ENCODE measurements at places on chromosomes 1 and 21.

DNA sequence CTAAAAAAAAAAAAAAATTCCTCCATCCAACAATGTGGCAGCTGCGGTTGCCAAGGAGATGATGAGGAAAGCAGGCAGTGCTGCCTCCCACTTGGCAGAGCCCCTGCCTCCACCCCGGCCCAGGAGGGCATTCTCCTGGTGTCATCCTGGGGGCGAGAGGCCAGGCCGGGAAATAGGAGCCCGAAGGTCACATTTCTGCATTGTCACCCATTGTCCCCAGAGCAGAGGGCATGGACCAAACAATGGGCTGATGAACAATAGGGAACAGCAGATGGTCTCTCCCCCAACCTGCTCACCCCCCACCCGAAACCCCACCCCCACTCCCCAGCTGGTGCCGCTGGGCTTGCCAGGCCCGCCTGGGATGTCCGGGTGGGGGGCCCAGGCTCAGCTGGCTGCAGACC lies 37.3 kb downstream of the CAMK2N1 start:
- DNase-seq = no peak

GRCh38 chr1:160706526-160707235 lies 4.9 kb downstream of the CD48 start:
- DNase-seq = no peak

DNA sequence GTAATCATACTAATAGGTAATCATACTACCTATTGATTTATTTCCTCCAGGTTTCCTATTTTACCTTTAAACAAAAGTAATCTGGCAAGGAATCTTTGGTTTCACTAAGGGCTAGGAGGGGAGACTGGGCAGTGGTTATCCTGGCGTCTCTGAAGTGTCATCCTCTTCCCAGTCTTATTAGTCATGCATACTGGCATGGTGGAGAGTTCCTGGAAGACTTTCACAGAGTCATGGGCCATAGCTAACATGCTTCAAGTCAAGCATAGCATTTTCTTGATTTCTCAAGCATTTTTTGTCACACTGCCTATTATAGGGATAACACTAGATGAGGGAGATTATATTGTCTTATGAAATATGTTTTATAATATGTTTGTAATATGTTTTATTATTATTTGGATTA lies 64.0 kb upstream of the ASB17 start:
- no peak for DNase-seq

GRCh38 chr1:198604975-198605374 lies 33.9 kb upstream of the PTPRC start:
- no peak for DNase-seq

DNA sequence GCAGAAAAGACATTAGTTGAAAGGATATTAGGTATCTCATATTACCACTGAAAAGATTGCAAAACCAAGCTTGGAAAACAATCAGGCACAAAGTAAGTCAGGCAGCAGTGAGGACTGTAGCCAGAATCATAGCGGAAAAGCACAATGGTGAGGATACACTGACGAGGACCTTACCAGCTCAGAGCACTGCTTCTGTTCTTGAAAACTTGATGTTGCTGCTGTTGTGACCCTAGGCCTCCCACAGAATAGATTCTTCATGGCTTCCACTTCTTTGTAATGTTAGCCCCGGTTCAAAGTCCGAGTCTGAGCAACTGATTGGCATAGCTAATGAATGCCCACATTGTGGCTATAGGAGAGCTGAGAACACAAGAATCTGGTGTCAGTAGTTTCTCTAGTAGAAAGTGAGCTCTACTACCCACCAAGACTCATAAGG lies 45.2 kb upstream of the LRRC8C start:
- no peak for DNase-seq

- DNase-seq = no peak
Measured at GRCh38 chr1:165928075-165928731, 100.8 kb downstream of the UCK2 start.

GRCh38 chr1:167196166-167196565 lies 24.5 kb upstream of the POU2F1 start:
- no peak for DNase-seq

DNA sequence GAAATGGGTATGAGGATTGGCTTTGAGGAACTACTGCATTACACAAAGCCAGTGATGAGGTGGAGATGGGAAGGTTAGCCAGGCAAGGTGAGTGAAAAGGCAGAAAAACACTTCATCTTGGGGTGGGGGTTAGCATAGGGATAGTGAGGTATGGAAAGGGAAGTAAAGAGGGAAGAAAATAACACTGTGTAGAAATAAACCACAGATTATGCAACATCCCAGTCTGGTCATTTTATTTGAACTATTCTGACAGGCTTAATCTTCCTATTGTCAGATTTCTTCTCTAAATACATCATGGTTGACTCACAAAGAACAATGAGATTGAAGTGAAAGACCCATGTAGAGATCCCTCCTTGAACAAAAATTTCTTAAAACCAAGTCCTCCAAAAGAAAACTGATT lies 640.2 kb downstream of the PTPRC start:
- no peak for DNase-seq

DNA sequence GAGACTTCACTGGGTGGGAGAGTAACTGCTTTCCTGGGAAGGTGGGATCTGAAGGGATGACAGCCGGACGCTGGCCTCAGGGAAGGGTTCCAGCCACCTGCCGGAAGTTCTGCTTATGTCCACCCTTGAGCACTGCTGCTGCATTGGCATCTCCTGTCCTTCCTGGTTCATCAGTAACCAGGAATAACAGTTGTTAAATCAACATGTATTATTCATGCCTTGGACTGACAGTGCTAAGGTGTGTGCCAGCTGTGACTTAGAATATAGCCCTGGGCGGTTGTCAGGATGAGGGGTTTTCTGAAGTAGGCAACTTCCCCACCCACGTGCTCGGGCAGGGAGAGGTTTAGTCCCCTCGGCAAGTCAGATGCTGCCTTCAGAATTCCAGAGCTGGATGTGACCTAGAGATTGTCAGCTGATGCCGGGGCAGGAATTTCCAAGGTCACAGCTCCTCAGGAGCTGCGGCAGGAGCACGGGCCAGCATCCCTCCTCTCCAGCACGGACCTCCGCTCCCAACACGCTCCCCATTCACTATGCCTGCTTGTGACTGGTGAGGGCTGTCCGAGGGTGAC lies 17.9 kb downstream of the CLDN14 start:
- DNase-seq = no peak

DNA sequence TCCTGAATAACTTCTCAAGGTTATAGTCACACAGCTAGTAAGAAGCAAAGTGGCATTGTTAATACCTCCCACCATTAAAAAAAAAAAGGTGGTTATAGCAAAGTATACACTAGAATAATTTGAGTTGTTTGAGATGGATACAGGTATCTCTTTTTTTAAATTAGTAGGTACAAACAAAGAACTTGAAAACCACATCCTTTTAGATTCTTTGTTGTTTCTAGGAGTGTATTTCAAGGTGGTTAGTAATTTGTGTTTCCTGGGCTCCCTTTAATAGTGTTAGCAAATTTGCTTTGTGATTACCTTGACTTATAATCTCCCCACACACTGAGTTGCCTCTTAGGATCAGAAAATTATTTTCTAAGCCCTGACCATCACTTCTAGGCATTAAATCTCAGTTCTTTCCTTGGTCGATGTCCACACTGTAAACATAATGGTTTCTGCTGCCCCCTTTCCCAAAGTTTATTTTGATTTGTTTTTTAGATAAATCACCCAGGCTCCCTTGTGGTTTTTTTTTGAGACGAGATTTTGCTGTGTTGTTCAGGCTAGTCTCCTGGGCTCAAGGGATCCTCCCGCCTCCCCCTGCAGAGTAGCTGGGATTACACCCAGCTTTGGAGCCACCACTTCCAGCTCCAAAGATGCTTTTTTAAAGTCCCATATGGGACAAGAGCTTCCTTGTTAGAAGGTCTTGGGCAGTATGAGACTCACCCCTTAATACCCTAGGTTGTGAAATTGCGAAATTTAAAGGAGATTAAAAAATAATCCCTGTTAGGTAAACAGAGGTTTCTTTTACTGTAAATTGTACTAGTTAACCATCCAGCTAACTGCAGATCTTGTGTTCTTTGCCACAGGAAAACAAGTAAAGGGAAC lies 6.2 kb downstream of the AKIRIN1 start:
- no peak for DNase-seq

DNA sequence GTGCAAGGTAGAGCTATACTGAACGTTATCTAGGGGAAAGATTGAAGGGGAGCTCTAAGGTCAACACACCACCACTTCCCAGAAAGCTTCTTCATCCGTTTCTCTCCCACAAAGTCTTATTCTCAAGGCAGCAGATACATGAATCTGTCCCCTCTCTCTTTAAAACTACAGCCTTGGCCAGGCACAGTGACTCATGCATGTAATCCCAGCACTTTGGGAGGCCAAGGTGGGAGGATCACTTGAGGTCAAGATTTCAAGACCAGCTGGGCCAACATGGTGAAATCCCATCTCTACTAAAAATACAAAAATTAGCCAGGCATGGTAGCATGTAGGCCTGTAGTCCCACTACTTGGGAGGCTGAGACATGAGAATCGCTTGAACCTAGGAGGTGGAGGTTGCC lies 8.1 kb downstream of the CYP4X1 start:
- no peak for DNase-seq

GRCh38 chr1:55632058-55632457 lies 416.9 kb upstream of the USP24 start:
- no peak for DNase-seq

DNA sequence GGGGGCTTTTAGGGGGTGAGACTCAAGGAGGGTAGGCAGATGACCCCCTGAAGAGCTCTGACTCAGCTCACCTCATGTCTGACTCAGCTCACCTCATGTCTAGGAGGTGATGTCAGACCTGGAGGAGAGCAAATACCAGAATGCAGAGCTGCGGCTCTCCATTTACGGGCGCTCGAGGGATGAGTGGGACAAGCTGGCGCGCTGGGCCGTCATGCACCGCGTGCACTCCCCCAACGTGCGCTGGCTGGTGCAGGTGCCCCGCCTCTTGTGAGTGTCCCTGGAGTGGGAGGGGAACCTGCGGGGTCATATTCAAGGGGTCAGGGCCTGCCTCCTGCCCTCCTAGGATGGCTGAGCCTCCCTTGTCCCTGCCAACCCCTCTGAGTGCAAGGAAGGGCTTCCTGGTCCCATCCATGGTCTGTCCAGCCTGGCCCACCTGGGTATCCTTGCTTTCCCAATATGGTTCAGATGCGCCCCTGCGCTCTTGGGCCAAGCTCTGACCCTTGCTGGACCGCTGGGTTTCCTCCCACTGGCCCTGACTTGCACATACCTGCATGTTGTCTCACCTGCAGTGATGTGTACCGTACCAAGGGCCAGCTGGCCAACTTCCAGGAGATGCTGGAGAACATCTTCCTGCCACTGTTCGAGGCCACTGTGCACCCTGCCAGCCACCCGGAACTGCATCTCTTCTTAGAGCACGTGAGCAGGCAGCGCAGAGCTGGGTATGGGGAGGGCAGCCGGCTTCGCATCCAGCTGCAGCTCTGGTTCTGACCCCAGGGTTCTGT lies 9.1 kb downstream of the AMPD2 start:
- DNase-seq = no peak

GRCh38 chr1:29364101-29364678 lies 127.9 kb downstream of the PTPRU start:
- DNase-seq = no peak

- DNase-seq = no peak
Measured at GRCh38 chr1:48761411-48761810, 15.3 kb downstream of the BEND5 start.

- DNase-seq = no peak
Measured at GRCh38 chr1:11504599-11504998, 25.6 kb downstream of the DISP3 start.

DNA sequence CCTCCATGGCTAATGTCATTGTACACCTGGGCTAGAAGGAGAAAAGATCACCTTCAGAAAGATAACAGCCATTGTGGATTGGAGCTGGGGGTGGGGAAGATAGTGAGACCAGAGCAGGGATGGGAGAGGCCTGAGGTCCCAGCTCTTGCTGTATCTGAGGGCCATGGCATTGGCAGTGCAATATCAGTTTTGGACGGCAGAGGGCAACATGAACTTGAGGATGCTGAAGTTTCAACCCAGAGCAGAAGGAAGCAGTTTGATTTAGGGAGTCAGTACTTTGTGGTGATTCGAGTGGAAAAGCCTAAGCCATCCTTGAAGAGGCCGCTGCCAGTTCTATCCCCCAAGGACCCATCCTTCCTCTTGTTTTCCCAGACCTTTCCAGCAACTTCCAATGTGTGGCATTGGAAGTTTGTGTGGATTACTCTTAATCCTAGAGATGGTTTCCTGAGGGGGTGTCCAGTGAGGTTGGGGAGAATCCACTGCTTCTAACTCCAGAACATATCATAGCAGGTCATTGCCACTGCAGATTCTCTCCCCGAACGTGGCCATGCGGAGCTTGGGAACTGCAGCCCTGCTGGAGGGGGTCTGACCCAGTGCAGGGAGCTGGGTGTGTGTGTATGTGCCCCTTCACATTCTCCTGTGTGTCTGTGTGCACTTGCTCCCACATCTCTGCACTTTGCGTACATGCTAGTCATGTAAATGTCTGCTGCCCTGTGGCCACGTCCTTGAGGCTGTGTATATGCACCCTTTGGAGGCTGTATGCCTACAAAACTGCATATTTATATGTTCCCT lies 24.1 kb downstream of the SLC26A9 start:
- peak; percentile 26 for DNase-seq

DNA sequence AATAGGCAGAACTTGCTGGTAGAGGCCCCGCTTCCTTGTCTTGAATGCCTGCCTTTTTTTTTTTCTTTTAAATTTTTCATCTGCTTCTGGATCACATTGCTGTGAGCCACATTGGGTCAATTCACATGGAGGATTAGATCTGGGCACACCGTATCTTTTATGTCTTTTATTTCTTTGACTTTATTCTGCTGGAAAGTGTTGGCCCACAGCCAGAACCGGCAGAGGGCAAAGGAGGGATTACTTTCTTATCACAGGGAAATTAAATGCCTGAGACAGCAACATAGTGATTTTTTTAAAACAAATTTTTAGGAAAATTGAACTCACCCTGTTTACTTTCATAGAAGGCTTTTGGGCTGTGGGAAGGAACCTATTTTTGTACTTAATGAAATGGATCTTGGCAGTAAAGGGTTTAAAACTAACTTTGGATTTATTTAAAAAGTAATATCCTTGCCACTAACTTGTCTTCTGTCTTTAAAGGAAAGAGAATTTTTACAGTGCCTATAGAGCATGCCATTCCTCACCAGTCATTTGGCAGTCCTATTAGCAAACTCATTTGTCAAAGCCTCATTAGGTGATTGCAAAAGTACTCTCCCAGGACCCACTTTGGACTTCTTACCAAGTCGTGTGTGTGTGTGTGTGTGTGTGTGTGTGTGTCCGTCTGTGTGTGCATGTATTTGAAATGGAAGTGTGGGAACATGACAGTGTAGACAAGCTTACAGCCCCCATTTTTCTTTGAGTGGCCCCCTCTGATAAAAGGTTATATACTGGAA lies 68.4 kb downstream of the ST6GALNAC3 start:
- DNase-seq = no peak

DNA sequence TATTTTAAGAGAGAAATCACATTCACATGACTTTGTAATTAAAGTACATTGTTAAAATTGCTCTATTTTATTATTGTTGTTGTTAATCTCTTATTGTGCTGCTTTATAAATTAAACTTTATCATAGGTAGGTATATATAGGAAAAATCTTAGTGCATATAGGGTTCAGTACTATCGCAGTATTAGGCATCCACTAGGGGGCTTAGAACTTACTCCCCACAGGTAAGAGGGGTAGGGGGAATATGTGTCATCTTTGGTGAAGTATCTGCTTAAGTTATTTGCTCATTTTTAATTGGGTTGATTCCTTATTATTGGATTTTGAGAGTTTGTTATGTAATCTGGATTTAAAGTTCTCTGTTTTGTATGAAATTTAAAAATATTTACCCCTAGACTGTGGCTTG lies 385.2 kb downstream of the DUSP10 start:
- no peak for DNase-seq
